Central memory CD4-positive, alpha-beta T cell (primary cell): ENCODE measurements at places on chromosomes 7 and 10.

GRCh38 chr10:29951441-29951931 is 107.9 kb downstream of the JCAD start:
- DNase-seq: no peak

- DNase-seq: no peak
Measured at GRCh38 chr10:27526242-27526641, 22.1 kb downstream of the RAB18 start.

DNA sequence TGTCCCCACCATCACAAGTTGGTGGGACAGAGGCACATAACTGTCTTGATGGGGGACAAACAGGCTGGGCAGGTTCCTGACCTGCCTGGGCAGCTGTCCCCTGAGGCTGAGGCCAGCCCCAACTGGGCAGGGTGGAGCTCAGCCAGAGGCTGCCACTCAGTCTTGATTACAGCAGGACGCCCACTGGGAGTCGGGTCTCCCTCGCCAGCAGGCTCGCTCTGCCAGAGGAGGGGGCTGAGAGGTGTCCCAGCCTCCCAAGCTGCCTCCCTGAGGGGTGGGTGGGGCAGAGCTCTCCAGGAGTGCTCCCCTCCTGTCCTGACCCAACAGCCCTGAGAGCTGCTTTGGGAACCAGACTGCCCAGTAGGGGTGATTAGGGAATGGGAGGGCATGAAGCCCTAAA is 1.8 kb upstream of the CAMK2G start:
- no peak for DNase-seq

GRCh38 chr7:111955616-111956015 is 250.6 kb downstream of the DOCK4 start:
- no peak for DNase-seq

GRCh38 chr10:122646511-122647382 is 52.9 kb downstream of the C10orf120 start:
- DNase-seq: no peak

GRCh38 chr10:11386044-11386443 is 225.4 kb downstream of the USP6NL start:
- DNase-seq: no peak

DNA sequence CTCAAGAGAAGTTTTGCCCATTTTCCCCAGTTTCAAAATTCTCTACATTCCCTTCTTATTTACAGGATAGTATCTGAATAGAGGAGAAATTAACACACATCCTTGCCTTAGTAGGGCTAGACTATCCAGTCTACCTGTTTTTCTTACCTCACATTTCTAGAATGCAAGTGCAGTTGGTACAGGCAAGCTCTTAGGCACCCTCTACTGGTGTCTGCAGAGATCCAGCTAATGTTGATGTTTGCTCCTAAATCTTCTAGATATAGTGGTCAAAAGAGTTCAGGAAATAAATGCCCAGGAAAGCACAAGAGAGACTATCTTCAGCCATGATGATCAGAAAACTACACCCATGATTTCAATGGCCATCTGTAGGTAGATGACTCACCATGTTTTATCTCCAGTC is 205.3 kb downstream of the HTR7 start:
- DNase-seq: no peak

DNA sequence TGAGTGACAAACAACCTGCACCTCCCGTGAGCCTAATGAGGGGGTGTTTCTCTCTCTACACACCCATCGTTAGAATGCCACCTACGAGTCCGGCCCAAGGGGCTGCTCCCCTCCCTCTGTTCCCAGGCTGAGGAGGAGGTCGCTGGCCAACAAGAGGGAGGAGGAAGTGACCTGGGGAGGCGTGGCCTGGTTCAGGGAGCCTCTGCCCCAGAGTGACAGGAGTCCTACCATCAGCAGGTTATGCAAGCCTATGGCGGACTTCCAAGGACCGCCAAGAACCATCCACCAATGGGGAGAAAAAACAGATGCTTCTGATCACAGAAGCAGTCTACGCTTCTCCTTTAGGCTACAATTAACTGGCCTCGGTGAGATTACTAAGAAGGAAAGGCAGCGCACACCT is 12.3 kb upstream of the EGFR start:
- no peak for DNase-seq

- no peak for DNase-seq
Measured at GRCh38 chr7:139909379-139910050, 80.5 kb downstream of the TBXAS1 start.

DNA sequence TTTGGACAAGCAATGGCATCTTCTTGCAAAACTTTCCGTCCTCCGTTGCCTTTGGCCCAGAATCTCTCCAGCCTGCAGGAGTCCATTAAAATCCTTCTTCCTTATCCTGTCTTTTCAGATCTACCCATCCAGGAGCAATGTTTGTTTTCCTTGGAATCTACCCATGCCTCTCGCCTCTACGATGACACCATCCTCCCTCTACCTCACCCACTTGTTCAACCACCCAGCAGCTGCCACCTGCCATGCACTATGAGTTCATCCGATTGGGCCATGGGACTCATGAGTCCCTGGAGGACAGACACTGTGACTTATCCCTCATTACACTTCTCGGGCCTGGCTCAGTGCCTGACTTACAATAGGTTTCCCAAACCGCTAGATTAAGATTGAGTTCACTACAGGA is 26.8 kb upstream of the MGMT start:
- DNase-seq: no peak

GRCh38 chr10:118343115-118343514 is 991 bp upstream of the FAM204A start:
- no peak for DNase-seq

DNA sequence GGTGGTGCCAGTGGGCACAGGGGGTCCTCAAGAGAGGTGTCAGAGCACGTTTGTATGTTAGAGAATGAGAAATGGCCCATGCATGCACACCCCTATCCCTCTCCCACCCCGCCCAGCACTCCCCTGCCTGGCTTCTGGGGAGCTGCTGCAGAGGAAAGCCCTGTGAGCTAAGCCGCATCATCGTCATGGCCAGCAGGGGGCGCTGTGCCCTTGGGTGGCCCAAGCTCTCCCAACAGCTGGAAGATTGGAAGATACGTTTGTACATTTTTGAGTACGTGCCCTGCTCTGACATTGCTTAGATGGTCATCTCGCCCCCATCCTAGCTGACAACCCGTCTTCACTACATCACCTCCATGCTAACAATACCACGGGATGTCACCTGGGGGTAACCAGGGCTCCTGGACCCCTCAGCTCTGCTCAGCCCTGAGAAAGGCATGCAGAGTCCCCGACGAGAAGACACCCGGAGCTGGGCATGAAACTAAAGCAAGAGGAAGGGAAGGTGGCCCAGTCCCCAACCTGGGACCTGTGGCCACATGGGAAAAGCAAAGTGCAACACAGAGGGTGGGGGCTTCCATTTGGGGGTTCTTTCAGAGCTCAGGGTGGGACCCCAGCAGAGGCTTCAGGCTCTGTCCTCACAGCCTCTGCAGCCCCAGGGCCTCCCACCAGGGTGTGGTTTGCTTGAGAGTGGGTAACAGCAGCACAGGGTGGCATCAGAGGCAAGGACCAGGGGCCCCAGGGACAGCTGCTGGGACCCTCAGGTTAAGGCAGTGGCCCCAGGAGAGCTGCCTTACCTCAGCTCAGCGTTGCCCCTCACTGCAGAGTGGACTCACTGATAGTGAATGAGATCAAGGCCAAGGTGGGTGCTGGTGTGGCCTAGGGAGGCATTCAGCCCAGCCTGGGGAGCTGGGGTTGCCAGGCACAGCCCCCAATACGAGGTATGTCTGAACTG is 136.6 kb downstream of the PTPN20 start:
- DNase-seq: peak; percentile 62

DNA sequence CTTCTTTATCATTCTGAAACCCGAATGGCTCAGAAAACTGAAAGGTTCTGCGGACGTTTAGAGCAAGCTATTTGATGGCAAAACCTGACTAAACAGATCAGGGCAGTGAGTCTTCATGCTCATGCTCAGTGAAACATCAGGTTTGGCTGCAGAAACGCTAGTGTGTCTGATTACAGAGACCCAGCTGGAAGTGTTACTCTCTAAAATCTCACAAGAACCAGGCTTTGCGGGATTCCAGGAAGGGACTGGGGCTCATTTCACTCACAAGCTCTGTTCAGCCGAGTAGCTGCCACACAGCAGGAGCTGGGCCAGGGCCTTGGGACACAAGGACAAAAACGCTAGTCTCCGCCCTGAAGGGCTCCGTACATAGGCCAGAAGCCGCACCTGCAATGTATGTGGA is 2.9 kb downstream of the PITRM1 start:
- DNase-seq: no peak

DNA sequence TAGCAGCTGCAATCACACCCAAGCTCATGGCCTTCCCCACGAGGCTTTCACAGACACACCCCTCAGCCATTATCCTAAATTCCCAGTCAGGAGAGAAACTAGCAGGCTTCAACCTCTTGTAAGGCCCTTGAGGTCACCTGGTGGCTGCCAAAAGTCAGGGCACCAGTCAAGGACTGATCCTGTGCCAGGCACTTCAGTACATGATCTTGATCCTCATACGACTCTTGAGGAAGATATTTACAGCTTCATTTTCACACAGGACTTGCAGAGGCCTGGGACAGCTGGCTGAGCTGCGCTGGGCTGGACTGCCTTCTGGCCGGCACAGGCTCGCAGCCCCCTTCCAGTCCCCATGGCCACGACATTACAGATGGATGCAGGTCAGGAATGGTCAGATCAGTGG is 8.8 kb downstream of the PDAP1 start:
- no peak for DNase-seq

GRCh38 chr7:539731-540411 is 20.2 kb upstream of the PDGFA start:
- no peak for DNase-seq

DNA sequence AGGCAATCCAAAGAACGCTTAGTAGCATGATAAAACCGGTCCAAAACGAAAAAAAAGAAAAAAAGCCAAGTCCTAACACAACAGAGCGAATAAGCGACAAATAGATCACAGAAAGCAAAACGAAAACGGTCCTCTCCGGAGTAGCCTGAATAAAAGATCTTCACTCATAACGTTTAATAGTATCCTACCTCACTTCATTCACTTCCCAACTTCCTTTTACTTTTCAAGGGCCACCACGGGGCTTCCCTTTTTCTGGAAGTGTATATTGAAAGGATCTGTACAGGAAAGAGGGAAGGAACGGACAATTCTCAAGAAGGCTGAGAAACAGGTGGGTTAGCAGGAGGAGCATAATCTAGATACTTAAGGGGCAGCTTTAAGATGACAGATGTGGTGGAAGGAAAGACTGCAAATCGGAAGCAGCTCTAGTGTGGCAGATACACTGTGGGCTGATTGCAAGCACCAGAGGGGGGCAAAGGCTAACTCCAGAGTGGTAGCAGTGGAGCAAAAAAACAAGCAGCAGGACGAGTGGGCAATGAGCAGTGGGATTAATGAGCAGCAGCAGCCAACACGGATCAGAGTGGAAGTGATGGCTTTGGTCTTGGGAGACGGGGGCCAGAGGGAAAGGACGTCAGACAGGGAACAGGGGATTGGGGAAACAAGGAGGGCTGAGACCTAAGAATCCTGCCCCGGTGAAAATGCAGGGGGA is 866 bp downstream of the CNOT4 start:
- peak; percentile 25 for DNase-seq

- no peak for DNase-seq
Measured at GRCh38 chr10:1409392-1409791, 327.9 kb downstream of the ADARB2 start.

DNA sequence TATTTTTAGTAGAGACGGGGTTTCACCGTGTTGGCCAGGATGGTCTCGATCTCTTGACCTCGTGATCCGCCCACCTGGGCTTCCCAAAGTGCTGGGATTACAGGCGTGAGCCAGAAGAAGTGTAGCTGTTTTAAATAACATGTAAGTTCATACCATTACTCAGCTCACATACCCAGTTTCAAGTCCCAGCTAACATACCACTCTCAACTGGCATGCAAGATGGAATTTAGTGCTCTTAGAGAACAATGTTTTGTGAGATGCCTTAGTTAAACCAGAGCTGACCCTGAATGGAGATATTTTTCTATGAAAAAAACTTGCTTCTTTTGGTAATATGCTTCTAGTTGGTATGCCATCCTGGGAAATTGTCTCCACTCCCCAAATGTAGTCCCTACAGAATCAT is 37.3 kb downstream of the HBP1 start:
- DNase-seq: no peak

DNA sequence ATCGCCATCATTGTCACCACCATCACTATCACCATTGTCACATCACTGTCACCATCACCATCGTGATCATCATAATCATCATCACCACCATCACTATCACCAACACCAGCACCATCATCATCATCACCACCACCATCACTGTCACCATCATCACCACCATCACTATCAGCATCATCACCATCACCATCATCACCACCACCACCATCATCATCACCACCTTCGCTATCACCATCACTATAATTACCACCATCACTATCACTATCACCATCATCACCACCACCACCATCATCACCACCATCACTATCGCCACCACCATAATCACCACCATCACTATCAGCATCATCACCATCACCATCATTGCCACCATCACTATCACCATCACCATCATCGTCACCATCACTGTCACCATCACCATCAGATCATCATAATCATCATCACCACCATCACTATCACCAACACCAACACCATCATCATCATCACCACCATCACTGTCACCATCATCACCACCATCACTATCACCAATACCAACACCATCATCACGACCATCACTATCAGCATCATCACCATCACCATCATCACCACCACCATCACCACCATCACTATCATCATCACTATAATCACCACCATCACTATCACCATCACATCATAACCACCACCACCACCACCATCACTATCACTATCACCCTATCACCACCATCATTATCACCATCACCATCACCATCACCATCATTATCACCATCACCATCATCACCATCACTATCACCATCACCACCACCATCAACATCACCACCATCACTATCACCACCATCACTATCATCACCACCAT is 6.0 kb upstream of the GNA12 start:
- DNase-seq: no peak

DNA sequence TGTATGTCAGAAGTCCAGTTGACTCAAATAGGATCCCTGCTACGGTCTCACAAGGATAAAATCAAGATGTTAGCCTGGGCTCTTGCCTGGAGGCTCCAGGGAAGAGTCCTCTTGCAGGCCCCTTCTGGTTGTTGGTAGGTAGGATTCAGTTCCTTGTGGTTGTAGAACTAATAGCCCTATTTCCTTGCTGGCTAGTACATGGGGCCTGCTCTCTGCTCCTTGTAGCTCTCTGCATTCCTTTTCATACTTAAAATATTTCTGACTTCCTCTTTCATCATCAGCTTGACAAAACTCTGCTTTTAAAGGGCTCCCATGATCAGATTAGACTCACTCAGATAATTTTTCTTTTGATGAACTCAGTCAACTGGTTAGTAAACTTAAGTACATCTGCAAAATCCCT is 756.7 kb downstream of the GATA3 start:
- DNase-seq: no peak
